ENCODE measurements at places on chromosomes 6 and 20.

- no peak for DNase-seq
Measured at GRCh38 chr6:17484201-17484849, 90.9 kb downstream of the CAP2 start.

GRCh38 chr20:45374101-45374467, 4.0 kb downstream of the TP53TG5 start:
- no peak for DNase-seq

GRCh38 chr6:44133003-44133931, 5.9 kb downstream of the TMEM63B start:
- no peak for DNase-seq

DNA sequence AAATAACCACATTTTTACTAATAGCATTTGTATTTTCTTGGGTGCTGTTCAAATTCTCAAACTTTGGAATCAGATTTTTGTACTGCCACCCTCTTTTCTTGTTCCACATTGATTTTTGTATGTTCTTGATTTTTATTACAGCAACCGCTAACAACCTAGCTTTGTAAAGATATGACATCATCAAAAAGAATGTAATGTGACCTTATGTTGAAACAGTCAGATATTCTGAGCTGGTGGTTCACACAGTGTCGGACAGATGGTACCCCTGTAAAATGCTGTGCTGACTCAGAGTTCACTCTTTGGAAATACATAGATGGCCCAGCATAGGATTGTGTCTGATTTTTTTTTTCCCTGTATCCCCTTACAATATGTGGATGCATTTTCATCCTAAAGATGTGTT, 118.9 kb downstream of the QKI start:
- DNase-seq: peak; percentile 65
